ENCODE measurements at places on chromosomes 5 and 9. TPM values are rescaled to one million over a fixed set of nuclear protein-coding genes. Genes with fewer than 3 reads are reported as not detected.

NEUROG1 gene
- not detected for total RNA-seq

GAS1 gene
- 1.7 TPM for total RNA-seq

C9orf153 gene
- total RNA-seq, result not detected

IL5 gene
- total RNA-seq, result not detected

IL9 gene
- not detected for total RNA-seq

PTBP3 gene
- 109 TPM for total RNA-seq

WDR55 gene
- 14.6 TPM for total RNA-seq

CCDC152 gene
- 2.7 TPM for total RNA-seq

QRFP gene
- total RNA-seq, result not detected

ELOVL7 gene
- 6.3 TPM for total RNA-seq

PPIC gene
- total RNA-seq, result 25.0 TPM

TYRP1 gene
- total RNA-seq, result not detected

PLAC8L1 gene
- total RNA-seq, result not detected

- DNase-seq, result no peak
These were observed 84.7 kb upstream of the SLCO6A1 start for GRCh38 chr5:102583276-102584124.

DNA sequence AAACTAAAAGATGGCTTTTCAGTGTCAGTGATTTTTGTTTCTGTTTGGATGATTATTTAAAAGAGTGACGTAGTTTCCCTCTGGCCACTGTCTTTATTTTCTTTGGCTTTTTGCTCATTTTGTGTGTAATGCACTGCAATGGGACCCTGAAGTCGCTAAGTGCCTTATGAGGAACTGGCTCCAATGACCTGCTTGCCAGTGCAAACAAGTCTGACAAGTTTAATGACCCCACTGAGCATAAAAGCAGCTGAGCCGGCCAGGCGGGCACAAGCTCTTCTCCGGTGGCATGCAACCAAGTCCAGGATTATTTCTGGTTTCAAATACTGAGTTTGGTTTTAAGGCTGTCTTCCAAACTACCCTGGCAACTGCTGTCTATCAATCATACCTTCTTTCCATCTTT lies 15.6 kb upstream of the GNA14 start:
- no peak for DNase-seq

GRCh38 chr5:130712324-130712723 lies 452.7 kb downstream of the HINT1 start:
- DNase-seq, result no peak

DNA sequence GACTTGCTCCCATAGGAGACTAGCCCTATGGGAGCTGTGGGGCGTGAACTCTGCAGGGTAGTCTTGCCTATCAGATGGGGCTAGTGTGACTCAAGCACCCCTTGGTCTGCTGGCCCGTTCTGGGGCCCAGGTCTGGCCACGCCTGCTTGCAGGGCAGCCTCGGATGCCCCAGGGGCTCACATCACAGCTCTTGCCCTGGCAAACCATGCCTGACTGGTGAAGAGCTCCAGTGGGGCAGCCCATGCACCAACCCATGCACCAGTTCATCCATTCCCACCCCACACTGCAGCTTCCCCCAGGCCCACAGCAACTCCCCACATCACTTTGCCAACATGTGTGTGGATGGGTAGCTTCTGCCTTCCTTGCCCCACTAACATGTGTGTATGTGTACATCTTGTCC lies 93.9 kb upstream of the PRLR start:
- no peak for DNase-seq

DNA sequence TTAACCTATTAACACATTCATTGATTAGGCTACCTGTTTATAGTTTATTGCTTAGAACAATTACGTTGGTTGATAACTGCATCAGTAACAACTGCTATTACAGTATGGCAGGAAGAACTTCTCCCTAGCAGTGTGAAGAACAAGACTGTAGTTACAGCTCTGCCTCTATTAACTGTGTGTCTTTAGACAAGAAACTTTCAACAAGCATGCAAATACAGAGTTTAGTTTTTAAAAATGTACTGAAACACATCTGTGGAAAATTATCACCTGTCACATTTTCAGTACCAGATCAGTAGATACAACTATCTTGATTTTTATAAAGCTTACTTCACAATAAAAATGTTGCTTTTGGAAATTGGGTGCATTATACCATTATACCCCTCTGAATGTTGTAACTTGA lies 22.2 kb downstream of the ELL2 start:
- no peak for DNase-seq

DNA sequence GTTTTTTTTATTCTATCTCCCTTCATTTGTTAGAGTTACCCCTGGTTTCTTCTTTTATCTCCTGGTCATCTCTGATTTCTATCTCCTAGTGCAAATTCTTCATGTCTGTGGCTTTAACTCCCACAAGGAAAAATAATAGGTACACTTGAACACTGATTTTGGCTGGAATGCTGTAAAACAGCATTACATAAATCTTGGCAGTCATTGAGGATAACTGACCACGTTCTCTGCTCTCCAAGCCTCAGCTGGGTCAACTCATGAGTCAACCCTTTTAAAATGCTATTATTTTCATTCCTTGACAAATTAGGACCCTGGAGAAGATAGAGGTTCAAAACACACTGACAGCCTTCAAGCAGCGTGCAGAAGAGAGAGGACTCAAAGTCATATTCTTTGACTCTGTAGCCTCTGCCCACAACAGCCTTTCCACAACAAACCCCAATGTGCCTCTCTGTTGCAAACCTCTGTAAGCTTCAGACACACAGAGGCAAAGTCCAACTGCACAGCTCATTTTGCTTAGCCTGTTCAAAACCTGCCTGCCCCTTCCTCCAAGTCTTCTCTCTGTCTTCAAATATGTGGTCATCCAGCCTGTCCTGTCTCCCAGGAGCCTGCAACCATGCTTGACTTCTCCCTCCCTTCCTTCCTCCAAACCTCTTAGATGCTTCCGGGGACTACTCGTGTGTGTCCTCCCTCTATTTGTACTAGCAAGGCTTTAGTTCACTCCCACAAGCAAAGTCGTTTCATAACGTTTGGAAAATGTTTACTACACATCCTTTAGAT lies 398.4 kb downstream of the MED10 start:
- no peak for DNase-seq

- DNase-seq, result peak; percentile 30
These were observed 139.6 kb upstream of the LRRTM2 start for GRCh38 chr5:139014726-139015125.

DNA sequence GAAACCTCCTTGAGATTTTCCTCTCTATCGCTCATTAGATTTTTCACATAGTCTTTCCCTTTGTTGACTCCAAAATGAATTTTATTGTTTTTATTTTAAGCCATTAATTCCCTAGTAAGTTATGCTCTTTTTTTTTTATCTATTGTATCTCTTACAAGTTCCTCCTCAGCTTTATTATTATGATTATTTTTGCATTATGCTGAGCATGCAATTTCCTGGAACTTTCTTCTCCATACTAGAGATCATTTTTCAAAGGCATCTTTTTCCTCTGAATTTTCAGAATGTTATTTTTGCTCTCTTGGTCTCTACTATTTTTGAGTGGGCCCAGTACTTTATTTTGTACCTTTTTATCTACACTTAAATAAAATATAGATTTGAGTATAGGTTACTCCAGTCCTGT lies 376.6 kb upstream of the SEMA6A start:
- DNase-seq, result no peak

DNA sequence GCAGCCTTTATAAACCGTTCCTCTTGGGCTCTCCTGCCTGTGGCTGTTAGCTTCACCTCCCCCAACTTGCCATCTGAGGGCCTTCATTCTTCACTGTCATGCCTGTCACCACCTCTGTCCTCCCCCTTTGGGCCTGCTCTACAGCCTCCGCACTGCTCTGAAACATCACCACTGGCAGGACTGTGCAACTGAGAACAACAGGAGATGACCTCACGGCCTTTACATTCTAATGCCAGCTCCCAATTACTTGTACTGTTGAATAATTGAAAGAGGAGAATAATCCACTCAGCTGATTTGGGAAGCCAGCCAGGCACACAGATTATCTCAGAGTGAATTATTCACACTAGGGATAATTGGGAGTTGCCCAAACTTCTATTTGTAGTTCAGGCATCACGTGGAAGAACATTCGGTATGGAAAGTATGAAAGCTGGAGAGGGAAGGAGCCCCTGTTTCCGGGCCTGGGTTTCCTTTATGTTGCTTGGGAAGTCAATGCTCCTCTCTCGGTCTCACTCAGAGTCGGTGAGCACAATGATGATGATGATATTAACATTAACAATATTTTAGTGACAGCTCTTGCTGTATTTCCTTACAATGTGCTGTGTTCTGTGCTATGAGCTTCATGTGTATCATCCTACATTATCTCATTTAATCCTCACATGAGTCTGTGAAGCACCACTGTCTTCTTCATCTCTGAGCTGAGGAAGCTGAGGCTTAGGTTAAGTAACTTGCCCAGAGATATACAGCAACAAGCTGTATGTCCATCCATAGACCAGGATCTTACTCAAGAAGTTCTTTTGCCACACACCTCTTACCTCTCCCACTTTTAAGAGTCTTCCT lies 99.3 kb upstream of the LRRTM2 start:
- DNase-seq, result no peak

DNA sequence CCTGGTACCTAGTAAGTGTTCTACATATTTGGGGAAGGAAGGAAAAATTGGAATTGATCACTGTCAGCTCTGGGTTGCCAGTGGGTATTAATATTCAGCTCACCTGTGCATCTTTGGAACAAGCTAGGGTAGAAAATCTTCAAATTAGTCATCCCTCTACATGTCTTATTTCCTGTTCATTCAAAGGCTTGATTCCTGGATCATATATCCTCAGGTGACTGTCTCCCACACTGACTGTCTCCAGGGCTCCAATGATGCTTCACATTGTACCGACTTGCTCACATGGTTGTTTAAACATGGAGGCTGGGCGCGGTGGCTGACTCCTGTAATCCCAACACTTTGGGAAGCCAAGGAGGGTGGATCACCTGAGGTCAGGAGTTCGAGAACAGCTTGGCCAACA lies 11.6 kb upstream of the SUSD1 start:
- no peak for DNase-seq

- DNase-seq, result no peak
These were observed 48.0 kb downstream of the RUSC2 start for GRCh38 chr9:35537913-35538312.

- DNase-seq, result no peak
These were observed 51.2 kb downstream of the FXN start for GRCh38 chr9:69086769-69087168.

DNA sequence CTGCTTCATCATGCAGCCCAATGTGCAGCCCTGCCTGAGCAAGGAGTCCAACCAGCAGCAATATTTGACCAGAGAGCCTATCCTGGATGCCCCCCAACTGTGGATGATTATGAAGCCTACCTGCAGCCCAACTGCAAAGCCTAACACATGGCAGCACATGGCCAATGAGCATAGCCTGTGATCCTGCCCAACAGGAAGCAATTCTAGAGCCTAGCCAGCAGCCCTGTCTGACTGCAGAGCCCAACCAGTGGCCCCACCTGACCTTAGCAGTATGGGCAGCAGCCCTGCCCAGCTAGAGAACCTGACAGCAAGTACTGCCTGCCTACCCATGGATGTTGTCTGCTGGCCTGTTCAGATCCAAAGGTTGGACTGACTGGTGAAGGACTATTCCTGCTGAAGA lies 97.3 kb upstream of the SH3GL2 start:
- no peak for DNase-seq

GRCh38 chr5:86797677-86798076 lies 179.9 kb downstream of the COX7C start:
- DNase-seq, result no peak

- no peak for DNase-seq
These were observed 40.8 kb upstream of the GARNL3 start for GRCh38 chr9:127223810-127224177.

- peak; percentile 56 for DNase-seq
These were observed 134.0 kb downstream of the SNX18 start for GRCh38 chr5:54651482-54652076.

DNA sequence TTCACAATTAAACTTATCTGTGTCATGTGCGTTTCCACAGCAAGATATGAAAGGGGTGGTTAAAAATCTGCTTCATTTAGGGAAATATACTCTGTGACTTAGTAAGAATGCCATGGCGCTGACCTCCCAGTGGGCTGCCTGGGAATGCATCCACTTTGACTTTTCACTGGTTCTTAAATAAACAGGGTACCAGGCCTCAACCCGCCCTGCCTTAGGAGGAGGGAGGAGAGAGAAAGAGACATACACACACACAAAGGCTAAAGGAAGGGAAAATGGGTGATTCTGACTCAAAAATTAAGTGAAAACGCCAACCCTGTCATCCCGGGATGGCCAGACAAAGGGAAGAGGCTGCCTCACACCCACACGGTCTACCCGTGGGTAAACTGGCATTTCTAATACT lies 122.1 kb downstream of the EBF1 start:
- DNase-seq, result no peak

DNA sequence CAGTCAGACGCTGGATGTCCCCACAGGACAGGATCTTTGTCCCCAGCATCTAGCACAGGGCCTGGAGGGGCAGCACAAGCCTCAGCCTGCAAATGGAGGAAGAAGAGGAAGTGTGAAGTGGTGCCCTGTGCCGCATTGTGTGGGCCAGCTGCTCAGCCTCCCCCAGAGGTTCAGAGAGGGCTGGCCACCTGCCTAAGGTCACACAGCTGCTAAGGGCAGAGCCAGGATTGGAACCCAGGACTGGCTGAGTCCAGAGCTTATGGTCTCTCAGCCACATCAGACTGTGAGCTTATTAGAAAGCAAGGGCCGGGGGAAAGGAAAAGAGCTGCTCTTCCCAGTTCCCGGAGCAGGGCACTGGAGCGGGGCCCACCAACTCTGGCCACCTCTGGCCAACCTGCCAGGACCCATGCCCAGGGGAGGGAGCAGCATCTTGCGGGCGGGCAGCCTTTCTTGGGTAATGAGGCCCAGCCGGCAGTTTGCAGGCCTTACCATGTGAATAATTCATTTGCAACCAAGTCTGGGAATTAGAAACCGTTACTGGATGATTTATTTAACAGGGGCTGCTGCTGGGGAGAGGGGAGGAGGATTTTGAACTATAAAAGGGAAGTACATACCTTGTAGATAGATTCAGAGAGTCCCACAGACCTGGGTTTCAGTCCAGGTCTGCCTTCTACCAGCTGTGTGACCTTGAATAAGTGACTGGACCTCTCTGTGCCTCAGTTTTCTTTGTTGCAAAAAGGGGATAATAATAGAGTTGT lies 11.6 kb upstream of the CRB2 start:
- DNase-seq, result no peak

- DNase-seq, result no peak
These were observed 48.1 kb upstream of the LHFPL2 start for GRCh38 chr5:78696637-78697036.

- no peak for DNase-seq
These were observed 50.8 kb downstream of the WWC1 start for GRCh38 chr5:168342151-168342825.

GRCh38 chr5:37881359-37881758 lies 41.5 kb upstream of the GDNF start:
- DNase-seq, result no peak

DNA sequence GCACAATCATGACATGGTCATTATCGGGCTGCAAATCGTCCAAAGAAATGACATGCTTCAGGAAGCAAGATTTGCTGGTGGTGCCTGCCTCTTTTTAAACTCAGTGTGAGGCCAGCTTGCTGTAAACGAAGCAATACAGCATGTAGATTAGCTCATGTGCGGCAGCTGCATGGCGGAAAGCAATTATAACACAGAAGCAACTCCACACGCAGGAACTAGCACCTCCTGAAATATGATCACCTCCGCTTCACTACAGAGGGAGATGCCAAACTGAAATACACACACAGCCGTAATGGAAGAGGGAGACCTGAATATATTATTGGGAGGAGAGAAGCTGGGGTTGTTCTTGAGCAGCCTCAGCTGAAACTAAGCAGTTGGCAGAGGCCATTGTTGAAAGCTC lies 312.5 kb downstream of the PSAT1 start:
- DNase-seq, result no peak
